Naive thymus-derived CD8-positive, alpha-beta T cell (primary cell): ENCODE measurements at places on chromosomes 7 and 10. TPM values are rescaled to one million over a fixed set of nuclear protein-coding genes. Genes with fewer than 3 reads are reported as not detected.

DNA sequence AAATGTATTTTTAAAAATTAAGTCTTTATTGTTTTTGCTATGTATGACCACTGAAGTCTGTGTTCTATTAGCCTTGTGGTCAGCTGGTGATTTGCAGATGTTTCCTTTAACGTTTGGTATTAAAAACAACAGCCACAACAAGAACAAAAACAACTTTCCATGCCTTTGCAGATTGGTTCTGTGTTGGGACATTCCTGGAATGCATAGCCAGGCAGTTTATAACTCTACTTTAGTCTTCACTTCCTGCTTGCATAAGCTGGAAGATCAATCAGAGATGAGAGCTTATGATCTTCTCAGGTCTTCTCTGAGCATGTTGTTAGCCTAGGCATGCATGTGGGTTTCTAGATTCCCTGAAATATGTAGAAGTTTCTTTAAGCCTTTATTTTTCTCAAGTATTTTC lies 58.9 kb upstream of the SEMA3C start:
- H3K36me3 ChIP-seq = no peaks in the 10 kb centered on the region
- H3K27ac ChIP-seq = no peak overlapping the region
- H3K27me3 ChIP-seq = no peaks in the 10 kb centered on the region
- no peaks in the 10 kb centered on the region for H3K4me1 ChIP-seq
- no peak overlapping the region for H3K4me3 ChIP-seq

IDI2 gene
- polyA plus RNA-seq = not detected

SH2D4B gene
- not detected for polyA plus RNA-seq

CRYGN gene
- polyA plus RNA-seq = 0.65 TPM

TAS2R5 gene
- polyA plus RNA-seq = 0.16 TPM

TNS3 gene
- not detected for polyA plus RNA-seq

SMKR1 gene
- 9.7 TPM for polyA plus RNA-seq

DNA sequence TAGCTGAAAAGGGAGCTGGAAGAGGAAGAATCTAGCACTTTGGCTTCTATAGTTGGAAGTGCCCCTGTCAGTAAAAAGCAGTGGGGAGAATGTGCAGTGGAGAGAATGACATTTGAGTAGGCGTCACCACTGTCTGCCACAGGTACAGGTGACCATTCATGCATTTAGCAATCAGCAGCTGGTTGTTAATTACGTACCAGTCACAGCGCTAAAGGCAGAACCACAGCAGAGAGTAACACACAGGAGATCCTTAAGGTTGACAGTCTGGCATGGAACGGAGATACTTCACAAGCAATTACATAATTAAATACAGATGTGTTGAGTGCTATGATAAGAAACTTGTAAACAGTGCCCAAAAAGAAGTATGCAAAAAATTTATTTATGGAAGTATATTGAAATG lies 24.8 kb downstream of the C10orf67 start:
- DNase-seq = no peak
- no peaks in the 10 kb centered on the region for H3K4me1 ChIP-seq
- no peak overlapping the region for H3K27ac ChIP-seq
- H3K27me3 ChIP-seq = no peaks in the 10 kb centered on the region

- DNase-seq = no peak
- peaks cover 19% of the 10 kb centered on the region for H3K27me3 ChIP-seq
- H3K36me3 ChIP-seq = peaks cover 3% of the 10 kb centered on the region
- H3K4me1 ChIP-seq = peaks cover 8% of the 10 kb centered on the region
- no peak overlapping the region for H3K4me3 ChIP-seq
- H3K27ac ChIP-seq = no peak overlapping the region
Observed at GRCh38 chr7:27083646-27084045, 12.2 kb downstream of the HOXA1 start.

DNA sequence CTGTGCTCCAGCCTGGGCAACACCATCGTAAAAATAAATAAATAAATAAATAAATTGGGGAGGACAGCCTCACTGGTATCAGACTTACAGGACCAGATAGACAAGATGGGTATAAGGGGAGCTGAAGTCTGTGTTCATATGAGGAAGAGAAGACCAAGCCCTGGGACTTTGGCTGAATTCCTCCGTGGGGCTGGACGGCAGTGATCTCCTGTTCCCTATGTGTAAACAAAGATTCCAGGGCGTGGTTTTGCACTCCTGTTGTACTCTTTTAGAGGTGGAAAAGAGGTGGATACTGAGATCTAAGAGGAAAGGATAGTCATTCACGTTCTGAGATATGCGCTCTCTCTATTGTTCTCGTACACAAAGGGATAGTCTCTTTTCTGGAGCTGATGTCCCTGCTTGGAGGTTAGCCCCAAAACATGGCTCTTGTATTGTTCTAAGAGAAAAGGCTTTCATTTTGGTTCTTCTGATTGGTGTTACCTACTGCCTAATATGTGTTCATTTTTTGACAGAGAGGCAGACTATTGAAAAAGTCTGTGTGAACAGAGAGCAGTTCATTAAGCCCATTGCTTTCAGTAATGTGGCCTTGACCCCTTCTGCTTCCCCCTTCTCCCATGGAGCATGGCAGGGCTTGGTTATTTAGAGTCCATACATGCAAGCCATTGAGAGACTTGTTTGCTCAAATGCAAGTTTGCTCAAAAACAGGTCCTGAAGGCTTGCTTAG lies 12.3 kb downstream of the KCTD7 start:
- no peaks in the 10 kb centered on the region for H3K27me3 ChIP-seq
- no peak overlapping the region for H3K4me3 ChIP-seq
- H3K4me1 ChIP-seq = peaks cover 20% of the 10 kb centered on the region
- no peak for DNase-seq
- peaks cover 88% of the 10 kb centered on the region for H3K36me3 ChIP-seq
- H3K27ac ChIP-seq = peak overlapping the region; percentile 56

DNA sequence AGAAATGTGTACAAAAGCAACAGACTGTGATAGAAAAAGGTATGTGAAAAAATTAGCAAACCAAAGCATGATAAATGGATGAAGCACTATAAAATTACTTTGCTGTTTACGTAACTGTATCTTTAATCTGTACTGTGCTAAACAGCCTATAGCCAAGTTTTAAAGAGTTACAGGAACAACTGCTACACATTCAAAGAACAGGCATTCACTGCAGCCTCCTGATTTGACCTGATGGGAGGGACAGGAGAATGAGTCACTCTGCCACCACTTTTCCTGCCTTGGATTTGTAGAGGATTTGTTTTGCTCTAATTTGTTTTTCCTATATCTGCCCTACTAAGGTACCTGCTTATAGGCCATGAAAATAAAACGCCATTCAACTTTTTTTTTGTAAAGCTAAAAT lies 116.1 kb downstream of the FANK1 start:
- H3K4me1 ChIP-seq = no peaks in the 10 kb centered on the region
- H3K4me3 ChIP-seq = no peak overlapping the region
- no peak for DNase-seq
- no peaks in the 10 kb centered on the region for H3K36me3 ChIP-seq
- H3K27me3 ChIP-seq = peaks cover 17% of the 10 kb centered on the region

OR2A5 gene
- polyA plus RNA-seq = not detected

GRCh38 chr7:6320791-6321190 lies 48.4 kb upstream of the CYTH3 start:
- no peak overlapping the region for H3K4me3 ChIP-seq
- no peak overlapping the region for H3K27ac ChIP-seq
- H3K36me3 ChIP-seq = no peaks in the 10 kb centered on the region
- no peak for DNase-seq

DNA sequence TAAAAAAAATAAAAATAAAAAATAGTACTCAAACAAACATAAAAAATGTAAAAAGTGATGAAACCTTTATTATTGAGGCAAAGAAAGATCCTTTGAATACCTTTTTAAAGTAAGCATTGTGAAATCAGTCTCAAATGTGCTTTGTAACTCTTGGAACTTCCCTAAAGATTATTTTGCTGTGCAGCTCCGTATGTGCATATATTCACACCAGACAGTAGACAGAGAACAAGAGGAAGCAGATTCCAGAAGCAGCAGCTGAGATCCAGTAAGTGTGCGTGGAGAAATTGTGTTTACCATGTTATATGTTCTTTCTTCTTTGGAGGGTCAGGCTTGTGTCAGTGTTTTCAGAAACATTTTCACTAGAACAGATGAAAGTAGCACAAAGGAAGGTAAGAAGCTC lies 324.9 kb downstream of the AGMO start:
- H3K27me3 ChIP-seq = no peaks in the 10 kb centered on the region
- no peak for DNase-seq
- H3K4me1 ChIP-seq = no peaks in the 10 kb centered on the region
- no peak overlapping the region for H3K4me3 ChIP-seq
- H3K36me3 ChIP-seq = no peaks in the 10 kb centered on the region
- H3K27ac ChIP-seq = no peak overlapping the region

DNA sequence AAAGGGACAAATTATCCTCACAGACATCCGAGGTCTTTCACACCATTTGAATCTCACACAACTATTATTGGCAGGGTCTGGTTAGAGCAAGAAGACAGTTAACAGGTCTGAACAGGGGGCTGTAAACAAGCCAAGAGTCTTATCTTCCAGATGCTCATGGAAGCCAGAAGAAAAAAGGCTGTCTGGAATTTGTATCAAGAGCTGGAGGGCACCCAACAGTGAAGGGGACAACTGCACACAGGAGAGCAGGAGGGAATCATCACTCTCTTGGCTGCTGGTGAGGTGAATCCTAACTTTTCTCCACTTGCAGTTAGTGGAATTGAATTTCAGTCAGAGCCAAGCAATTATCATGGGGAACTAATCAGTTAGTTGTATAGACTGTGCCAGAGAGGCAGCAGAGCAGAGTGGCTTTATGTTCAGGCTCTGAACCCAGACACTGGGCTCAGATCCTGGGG lies 880.2 kb upstream of the AUTS2 start:
- H3K27ac ChIP-seq = no peak overlapping the region
- no peaks in the 10 kb centered on the region for H3K36me3 ChIP-seq

GRCh38 chr10:93993782-93994437 lies at the start of gene PLCE1:
TSS of gene PLCE1 (plus strand) at chr10:93993931. CDS start at chr10:94031047, 37,116 bp downstream.
- peaks cover 11% of the 10 kb centered on the region for H3K36me3 ChIP-seq
- H3K4me1 ChIP-seq = no peaks in the 10 kb centered on the region
- H3K27me3 ChIP-seq = peaks cover 50% of the 10 kb centered on the region
- peak within 1 kb of the TSS; percentile 50 for H3K4me3 ChIP-seq

CALML3 gene
- polyA plus RNA-seq = not detected

GRCh38 chr7:99219185-99219767 lies 11.4 kb upstream of the KPNA7 start:
- no peaks in the 10 kb centered on the region for H3K27me3 ChIP-seq
- H3K4me3 ChIP-seq = peak overlapping the region; percentile 59
- no peaks in the 10 kb centered on the region for H3K36me3 ChIP-seq

- no peaks in the 10 kb centered on the region for H3K4me1 ChIP-seq
- H3K4me3 ChIP-seq = no peak overlapping the region
- no peaks in the 10 kb centered on the region for H3K36me3 ChIP-seq
- H3K27me3 ChIP-seq = peaks cover 15% of the 10 kb centered on the region
- no peak for DNase-seq
Observed at GRCh38 chr10:133170092-133170491, 10.1 kb downstream of the KNDC1 start.

VIPR2 gene
- 0.17 TPM for polyA plus RNA-seq

- H3K36me3 ChIP-seq = no peaks in the 10 kb centered on the region
- no peak overlapping the region for H3K4me3 ChIP-seq
Observed at GRCh38 chr10:62978482-62978881, 154.6 kb upstream of the NRBF2 start.

ADRA2A gene
- not detected for polyA plus RNA-seq

DNA sequence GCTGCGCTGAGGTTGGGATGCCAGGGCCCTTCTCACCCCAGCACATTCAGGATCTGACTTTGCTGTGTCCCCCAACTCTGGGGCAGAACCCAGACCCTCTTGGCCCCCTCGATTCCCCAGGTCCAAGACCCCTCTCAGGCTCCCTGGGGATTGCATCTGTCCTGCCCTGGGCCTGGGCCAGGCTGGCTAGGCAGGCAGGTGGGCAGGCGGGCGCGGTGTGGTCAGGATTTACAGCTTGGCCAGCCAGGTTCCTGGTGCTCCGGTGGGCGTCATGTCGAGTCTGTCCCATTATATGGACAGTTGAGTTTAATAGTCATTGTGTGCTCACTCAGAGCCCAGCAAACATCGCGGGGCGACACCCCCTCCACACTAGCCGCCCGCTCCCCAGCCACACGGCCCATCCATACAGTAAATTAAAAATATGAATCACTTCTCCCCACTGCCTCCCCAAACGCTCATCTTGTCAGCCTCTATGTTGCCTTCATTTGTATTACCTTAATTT lies 23.5 kb downstream of the POLL start:
- H3K27me3 ChIP-seq = peaks cover 38% of the 10 kb centered on the region
- no peaks in the 10 kb centered on the region for H3K36me3 ChIP-seq
- peaks cover 11% of the 10 kb centered on the region for H3K4me1 ChIP-seq
- peak; percentile 30 for DNase-seq
- no peak overlapping the region for H3K4me3 ChIP-seq

GRCh38 chr10:97292862-97293198 lies 393 bp upstream of the ARHGAP19 start:
- peaks cover 26% of the 10 kb centered on the region for H3K4me1 ChIP-seq
- peak overlapping the region; percentile 69 for H3K27ac ChIP-seq
- DNase-seq = no peak
- peaks cover 1% of the 10 kb centered on the region for H3K27me3 ChIP-seq

DNA sequence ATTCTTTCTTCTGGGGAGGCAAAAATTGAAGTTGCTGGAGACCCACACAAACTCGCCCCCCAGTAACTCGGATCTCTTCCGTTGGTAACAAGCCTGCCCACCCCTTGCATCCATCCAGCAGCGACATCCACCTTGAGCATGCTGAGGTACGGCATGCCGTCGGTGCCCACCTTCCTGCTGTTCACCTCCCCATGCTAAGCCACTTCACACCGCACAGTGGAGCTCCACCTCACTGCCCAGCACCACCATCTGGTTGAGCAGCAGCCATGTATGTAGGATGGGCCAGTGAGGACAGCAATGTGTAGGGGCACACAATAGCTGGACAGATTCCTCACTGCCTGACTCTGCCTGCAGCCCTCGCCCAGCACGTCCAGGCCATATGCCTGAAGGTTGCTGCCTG lies 138.1 kb upstream of the ZNF92 start:
- no peak overlapping the region for H3K27ac ChIP-seq
- DNase-seq = no peak
- H3K4me1 ChIP-seq = peaks cover 15% of the 10 kb centered on the region
- peak overlapping the region; percentile 35 for H3K4me3 ChIP-seq

GRCh38 chr7:727806-728460 lies 852 bp upstream of the PRKAR1B start:
- H3K27ac ChIP-seq = peak overlapping the region; percentile 50
- peaks cover 19% of the 10 kb centered on the region for H3K4me1 ChIP-seq

ICA1 gene
- polyA plus RNA-seq = 1.3 TPM

DNA sequence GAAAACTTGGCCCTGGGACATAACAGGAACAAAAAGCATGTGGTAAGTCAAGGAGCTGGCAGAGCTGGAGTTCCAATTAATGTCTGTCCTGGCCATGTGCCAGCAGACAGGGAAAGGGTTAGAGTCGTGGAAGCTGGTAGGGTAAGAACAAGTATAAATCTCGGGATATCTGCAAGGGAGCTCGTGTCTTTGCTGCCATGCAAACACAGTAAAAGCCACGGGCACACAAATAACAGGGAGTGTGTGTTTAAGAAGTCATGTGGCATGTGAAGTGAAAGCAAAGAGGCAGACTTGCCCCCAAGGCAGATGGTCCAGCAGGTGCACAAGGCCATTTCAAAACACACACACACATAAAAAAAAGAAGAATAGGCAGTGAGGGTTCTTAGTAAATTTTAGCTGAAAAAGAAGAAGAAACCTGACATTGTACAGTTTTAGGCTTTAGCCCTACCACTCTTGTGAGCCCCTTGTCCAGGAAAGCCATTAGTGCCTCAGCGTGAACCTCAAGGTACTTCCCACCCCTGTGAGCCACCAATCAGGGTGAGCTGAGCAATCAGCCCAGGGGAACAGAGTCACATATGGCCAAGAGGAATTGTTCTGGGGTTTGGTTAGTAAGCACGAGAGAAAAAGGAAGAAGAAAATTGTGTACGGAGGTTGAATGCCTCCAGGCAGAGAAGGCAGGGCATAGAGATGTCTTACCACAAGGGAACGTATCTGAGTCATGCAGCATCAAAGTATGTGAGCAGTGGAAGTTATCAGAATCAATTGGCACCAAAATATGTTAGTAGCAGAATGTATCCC lies 32.8 kb upstream of the ARHGAP12 start:
- peak overlapping the region; percentile 18 for H3K4me3 ChIP-seq
- H3K27me3 ChIP-seq = no peaks in the 10 kb centered on the region

TUBB8 gene
- not detected for polyA plus RNA-seq
